Activated CD4-positive, CD25-positive, alpha-beta regulatory T cell (primary cell): ENCODE measurements at places on chromosomes 1 and 21.

GRCh38 chr1:209886219-209886536 is 51.8 kb upstream of the SYT14 start:
- DNase-seq: no peak

DNA sequence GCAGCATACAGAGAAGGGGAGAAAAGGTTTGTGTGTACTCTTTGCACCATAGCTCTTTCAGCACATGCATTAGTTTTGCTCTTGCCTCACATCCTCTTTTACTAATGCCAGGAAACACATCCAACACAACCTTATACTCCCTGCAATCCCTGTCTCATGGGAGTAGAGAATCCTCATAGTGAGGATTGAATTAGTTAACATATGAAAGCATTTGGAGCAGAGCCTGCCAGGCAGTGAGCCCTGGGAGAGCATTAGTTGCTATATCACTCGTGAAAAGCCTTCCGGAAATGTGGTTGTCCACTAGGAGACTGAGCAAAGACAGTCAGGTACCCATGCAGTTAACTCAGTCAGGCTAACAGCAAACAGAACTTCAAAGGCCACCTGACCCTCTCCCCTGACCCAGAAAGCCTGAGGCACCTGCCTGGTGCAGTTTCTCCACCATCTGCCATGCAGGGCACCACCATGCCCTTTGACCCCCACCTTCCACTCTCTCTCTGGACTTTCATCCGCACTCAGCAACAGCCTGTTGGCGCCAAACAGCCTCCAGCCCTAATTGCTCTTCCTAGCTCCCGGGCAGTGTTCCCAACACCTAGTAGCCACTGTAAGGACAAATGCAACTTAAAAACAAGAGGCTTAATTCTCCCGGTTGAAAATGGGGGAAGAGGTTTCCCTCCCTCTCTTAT is 14.9 kb upstream of the AGT start:
- DNase-seq: no peak

- DNase-seq: no peak
These were observed 81.1 kb downstream of the SIK1 start for GRCh38 chr21:43345746-43346409.

GRCh38 chr1:163796394-163796821 is 474.7 kb downstream of the NUF2 start:
- no peak for DNase-seq

DNA sequence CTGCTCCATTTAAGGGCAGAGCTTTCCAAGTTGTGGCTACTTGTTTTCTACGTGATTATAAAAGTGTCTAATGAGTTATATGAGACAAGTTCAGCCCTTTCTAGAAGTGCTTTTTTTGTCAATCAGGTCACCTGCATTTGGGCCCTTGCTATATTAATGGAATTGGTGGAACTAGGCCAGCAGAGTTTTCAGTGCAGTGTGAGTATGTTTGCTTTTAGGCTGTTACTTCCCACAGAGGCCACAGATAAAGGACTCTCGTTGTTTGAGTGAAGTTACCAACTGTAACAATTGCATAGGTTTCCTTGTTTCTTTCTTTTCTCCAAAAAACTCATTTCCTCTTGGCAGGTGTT is 10.9 kb downstream of the SMAP2 start:
- no peak for DNase-seq

DNA sequence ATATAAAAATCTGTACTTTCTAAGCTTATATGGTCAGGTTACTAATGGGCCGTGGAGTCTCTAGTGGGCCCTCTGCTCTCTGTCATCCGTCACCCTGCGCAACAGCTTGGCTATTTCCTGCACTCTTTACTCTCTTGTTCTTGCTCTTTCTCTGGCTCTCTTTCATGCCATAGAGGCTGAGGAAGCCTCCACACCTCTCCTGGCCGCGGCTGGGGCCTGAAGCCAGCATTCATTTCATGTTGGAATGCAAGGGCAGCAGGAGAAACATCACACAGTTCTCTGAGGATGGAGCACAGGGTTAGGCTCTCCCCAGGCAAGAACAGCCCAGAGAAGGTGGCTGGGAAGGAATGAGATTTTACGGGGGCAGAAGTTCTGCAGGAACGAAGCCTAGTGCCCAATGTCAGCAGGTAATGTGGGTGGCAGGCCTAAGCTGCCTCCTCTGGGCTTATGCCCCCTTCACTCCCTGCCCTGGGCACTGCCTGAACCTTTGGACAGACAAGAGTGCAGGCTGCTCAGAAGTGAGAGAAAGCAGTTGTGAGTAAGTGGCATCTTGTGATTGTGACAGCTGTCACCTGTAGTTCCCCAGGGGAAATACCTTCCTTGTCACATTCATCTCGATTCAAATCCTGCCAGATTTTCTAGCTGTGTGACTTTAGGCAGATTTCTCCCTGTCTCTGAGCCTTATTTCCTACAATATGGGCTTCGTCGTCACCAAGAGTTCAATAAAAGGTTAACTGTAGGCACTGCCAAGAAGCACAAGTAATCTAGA is 3.6 kb upstream of the FHAD1 start:
- no peak for DNase-seq

DNA sequence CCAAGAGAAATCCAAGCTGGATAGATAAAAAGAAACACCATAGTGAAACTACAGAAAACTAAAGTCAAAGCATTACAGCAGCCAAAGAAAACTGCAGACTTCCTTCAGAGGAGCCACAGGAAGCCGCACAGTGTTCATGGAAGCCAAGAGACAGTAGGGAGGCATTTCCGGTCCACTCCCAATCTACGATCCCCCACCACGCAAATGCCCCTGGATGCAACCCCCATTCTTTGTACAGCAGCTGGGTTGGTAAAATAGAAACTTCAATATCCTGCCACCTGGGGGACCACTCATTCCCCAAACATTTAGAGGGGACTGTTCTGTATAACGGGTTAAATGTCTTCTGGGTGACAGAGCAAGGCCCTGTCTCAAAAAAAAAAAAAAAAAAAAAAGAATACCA is 43.9 kb upstream of the TSPEAR start:
- no peak for DNase-seq

GRCh38 chr1:18898567-18898966 is 3.8 kb downstream of the ALDH4A1 start:
- no peak for DNase-seq

GRCh38 chr1:108585313-108585712 is 25.4 kb downstream of the EEIG2 start:
- no peak for DNase-seq

DNA sequence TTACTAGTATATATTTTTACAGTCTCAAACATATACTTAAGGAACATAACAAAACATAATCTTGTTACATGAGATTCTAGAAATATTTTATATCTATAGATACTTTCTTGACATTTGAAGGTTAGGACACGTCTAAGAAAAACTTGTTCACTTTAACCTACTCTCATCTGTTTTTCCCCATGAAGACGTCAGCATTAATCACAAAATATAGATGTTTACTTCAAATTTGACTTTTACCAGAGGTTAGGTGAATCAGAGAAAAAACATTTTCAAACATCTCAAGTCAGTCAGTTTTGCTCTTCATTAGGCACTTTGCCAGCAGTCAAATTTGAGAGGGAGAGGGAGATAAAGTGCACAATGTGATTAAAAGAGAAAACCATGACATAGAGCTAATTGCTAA is 47.7 kb downstream of the BRINP3 start:
- DNase-seq: no peak

DNA sequence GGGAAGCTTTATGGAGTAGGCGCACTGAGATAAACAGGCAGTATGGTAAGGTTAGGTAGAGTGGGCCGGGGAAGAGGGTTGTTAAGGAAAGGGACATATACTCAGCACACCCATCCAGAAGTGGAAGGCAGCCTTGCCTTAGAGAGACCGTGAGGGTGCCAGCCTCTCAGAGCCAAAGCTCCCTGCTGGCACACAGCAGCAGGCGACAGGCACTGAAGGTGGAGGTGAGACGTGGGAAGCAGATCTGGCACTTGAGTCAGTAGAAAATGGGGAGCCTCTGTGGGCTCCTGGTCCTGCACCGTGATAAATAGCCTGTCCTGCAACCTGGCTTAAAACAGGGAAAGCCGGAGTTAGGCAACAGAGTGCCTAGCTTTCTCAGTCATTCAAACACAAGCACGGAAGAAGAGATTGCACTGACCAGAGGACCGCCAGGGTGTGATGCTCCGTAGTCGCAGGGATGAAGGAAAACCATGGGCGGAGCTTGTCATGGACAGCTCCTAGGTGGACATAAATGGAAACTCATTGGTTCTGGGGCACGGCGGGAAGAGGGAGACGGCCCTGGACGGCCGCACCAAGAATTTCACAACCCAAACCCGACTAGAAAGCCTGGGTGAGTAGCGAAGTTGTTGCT is 15.5 kb downstream of the KCNK1 start:
- DNase-seq: no peak

- no peak for DNase-seq
These were observed 35.2 kb downstream of the DNASE2B start for GRCh38 chr1:84433258-84434080.

- no peak for DNase-seq
These were observed 66.2 kb upstream of the RNPC3 start for GRCh38 chr1:103459346-103459745.

DNA sequence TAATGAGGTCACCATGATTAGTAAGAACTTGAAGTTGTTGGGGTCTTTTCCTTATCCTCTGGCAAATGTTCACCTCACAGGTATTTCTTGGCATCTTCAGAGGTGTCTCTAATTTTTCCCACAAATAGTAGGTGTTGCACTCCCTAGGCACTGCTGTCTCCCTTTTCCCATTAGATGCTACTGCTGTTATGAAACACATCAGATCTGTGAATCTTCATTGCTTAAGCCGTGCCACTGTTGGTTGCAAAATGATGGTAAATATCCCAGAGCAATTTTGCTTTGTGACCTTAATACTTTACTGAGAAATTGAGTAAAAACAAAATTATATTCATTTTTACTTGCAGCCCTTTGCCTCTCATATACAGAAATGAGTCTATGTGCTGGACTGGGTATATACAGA is 169.6 kb downstream of the KCNK2 start:
- DNase-seq: no peak

GRCh38 chr1:30704271-30704670 is 19.1 kb downstream of the MATN1 start:
- DNase-seq: no peak

DNA sequence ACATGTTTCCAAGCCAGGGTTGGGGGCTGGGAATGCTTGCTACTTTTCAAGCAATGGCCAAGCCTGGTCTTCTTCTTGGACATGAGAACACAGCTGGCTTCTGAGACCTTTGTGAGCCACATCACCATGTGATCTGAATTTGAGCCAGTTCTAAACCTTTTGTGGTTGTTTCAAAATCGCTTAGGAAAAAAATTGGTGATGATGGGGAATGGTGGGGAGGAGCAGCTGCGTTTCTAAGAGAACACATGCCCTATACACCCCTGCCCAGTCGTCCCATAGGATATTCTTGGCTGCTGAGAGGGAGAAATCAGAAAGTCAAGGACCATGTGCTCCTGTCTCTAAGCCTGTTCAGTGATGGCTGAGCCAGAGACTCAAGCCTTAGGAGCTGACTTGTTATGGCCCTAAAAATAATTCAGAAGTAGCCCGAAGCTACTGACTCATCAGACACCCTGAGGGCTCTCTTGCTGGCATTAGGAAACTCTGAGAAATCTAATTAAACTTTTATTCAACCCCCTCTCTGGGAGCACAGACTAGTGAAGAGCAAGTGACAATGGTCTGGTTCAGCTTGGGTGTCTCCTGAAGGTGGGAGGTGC is 30.5 kb downstream of the CCDC185 start:
- no peak for DNase-seq

GRCh38 chr1:177794376-177794991 is 175.4 kb downstream of the SEC16B start:
- no peak for DNase-seq

- no peak for DNase-seq
These were observed 28.1 kb upstream of the CSF1 start for GRCh38 chr1:109882288-109883245.

DNA sequence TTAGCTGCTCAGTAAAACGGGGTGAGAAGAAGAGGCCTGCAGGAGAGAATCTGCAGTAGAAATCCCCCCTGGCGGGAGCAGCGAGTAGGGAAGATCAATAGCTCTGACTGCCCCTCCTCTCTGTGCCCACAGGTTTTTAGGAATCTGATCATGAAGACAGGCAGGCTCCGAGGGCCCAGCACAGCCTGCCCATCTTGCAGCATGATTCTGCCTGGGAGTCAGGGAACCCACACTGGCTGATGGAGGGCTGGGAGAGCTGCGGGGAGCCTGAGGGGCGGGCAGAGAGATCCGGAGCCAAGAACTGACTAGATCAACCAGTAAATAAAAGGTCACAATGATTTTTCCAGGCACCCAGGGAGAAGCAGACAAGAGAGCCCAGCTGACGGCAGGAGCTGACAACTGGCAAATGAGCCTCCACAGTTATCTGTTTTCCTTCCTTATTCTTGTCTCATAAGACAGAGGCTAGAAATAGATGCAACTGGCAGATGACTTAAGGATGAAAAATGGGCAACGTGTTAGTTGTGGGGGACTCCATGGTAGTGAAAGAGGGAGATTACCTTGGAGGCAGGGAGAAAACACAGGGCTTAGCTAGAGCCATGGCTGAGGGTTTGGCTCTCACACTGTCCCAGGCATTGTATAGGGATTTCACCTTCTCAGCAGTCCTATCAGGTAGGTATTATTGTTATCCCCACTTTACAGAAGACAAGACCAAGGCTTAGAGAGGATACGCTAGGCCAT is 116.2 kb downstream of the PLXNA2 start:
- no peak for DNase-seq

DNA sequence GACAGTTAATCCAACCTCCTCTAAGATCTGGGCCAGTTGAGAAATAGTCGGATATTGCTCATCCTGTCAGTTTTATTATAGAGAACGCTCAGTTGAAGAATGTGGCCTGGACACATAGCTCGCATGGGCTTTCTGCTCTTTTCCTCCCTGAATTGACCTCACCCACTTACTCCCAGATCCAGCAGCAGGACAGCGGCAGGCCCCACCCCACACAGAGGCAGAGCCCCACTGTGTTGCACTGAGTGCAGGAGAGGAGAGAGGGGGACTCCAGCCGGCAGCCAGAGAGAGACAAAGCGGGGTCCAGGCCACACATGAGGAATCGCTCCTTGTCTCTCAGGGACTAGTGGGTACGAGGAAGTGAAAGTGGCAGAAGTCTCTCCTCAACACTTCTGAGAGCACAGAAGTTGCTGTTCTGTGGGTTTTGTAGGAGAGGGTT is 78.6 kb downstream of the LAMC1 start:
- no peak for DNase-seq

- DNase-seq: no peak
These were observed 133.5 kb upstream of the SOD1 start for GRCh38 chr21:31526040-31526439.

DNA sequence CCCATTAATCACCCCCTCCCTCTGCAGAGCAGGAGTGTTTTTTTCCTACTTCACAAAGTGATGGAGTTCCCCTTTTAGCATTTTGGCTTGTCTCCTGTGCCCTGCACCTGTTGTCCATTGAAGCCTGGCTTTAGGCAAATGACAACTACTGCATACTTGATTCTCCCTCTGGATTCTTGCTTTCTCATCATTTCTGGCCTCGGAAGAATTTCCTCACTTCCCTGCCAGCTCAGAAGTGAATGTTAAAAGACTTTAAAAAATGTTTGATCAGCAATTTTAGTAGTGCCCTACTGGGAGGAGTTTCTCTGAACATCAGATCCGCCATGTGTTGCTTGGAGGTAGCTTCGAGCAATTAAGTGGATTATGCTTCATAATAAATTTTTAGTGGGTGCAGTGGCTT is 28.1 kb downstream of the RCOR3 start:
- DNase-seq: no peak

GRCh38 chr1:158112994-158113758 is 67.5 kb upstream of the CD1D start:
- peak; percentile 18 for DNase-seq

GRCh38 chr1:59803458-59804038 is 11.2 kb upstream of the HOOK1 start:
- DNase-seq: no peak
